LNCaP clone FGC (cell line): ENCODE measurements at places on chromosomes 16 and 17.

DNA sequence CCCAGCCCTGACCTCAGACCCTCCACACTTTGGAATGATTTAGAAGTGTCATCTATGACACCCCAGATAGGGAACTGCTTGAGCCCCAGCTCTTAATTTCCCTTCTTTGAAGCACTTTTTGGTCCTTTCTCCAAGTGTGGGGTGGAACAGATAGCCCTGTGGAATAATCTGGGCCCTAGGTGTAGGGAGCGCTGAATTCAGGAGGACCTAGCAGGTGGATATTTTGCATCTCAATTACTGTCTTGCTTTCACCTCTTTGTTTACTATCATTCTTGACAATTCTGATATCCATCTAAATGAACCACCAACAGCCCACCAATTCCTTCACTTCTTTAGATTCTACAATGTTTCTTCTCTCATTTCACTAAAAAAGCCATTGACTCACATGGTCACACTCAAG, 850.4 kb downstream of the KCNJ2 start:
- DNase-seq = no peak

DNA sequence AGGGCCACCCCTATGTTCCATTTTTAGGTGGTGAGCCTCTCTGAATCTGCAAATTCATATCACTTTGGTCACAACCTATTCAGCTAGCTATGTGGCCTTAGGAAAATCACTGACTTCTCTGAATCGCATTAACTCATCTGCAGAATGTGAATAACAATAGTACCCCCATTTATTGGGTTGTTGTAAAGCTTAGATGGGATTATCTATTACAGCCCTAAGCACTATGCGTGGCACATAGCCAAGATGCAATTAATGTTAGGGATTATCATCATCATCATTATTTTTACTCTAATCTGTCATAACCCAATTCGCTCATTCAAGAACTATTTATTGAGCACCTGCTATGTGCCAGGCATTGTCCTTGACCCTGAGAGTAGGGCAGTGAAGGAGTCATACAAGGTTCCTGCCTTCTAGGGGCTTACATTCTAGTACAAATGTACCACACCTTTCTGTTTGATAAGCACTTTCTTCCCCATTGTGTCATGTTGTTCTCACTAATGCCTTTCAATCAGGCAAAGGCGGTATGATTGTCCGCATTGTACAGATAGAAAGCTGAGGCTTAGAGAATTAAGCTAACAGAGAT, 38.5 kb downstream of the CHD9 start:
- DNase-seq = no peak

GRCh38 chr17:4870855-4871254, 28.5 kb upstream of the C17orf107 start:
- no peak for DNase-seq

GRCh38 chr17:38853292-38854219, at the start of gene RPL23:
RPL23 (minus strand) TSS chr17:38853721; CDS start chr17:38853710, 11 bp downstream.
- peak; percentile 91 for DNase-seq

GRCh38 chr17:28173801-28174200, 131.3 kb downstream of the NLK start:
- no peak for DNase-seq
